ENCODE measurements at places on chromosomes 3 and 15. TPM values are rescaled to one million over a fixed set of nuclear protein-coding genes. Genes with fewer than 3 reads are reported as not detected.

The RNF7 gene
- total RNA-seq = 124 TPM

The AADAC gene
- not detected for total RNA-seq

GRCh38 chr3:72728958-72729467, 119.2 kb downstream of the SHQ1 start:
- peak; percentile 72 for DNase-seq

- no peak for DNase-seq
Observed at GRCh38 chr15:73658645-73659044, 25.5 kb upstream of the NPTN start.
